Upper lobe of left lung (tissue), 6 donors: ENCODE measurements at places on chromosomes 1 and 21. TPM values are rescaled to one million over a fixed set of nuclear protein-coding genes. Genes with fewer than 3 reads are reported as not detected.
A peak's percentile ranks its signal among the peaks of the same experiment; 100 is the strongest.

DNA sequence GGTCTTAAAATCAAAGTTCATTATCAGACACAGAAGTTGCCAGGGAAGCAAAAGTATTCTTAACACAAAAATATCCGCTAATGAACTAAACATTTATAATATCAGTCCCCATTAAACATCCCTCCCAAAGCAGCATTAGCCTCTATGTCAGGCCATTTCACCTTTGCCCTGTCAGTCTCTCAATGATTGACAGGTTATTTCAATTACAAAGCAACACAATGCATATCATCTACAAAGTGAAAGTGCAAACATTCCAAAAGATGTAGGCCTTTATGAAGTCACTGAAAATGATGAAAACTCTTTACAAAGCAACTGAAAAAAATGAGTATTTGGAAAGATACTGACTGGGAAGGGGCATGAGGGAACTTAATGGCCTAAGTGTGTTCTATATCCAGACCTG lies 14.1 kb downstream of the ENAH start:
- no peaks in the 10 kb centered on the region for H3K27me3 ChIP-seq
- no peak overlapping the region for H3K4me3 ChIP-seq
- no peaks in the 10 kb centered on the region for H3K36me3 ChIP-seq

GRCh38 chr1:117585086-117585485 lies 20.8 kb upstream of the TENT5C start:
- H3K4me1 ChIP-seq: no peaks in the 10 kb centered on the region
- H3K27ac ChIP-seq: no peak overlapping the region
- no peak for DNase-seq
- H3K4me3 ChIP-seq: no peak overlapping the region
- no peaks in the 10 kb centered on the region for H3K27me3 ChIP-seq

DNA sequence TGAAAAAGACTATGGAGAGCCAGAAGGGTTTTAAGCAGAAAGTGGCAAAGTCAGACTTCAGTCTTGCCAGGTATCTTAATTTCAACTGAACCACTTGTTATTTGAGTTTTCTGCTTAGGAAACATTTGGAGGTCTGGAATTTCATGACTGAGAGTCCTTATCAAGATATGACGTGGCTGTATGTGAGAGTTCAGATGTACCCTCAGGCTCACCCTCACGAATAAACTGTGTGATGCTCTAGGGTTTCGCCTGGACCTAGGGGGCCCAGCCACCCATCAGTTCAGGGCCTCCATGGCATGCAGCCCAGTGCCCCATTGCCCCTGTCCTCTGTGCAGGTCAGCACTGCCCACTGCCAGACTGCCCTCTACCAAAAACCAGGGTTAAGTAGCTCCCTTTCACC lies 30.6 kb upstream of the TADA1 start:
- H3K27ac ChIP-seq: no peak overlapping the region
- H3K36me3 ChIP-seq: no peaks in the 10 kb centered on the region
- H3K27me3 ChIP-seq: no peaks in the 10 kb centered on the region

DNA sequence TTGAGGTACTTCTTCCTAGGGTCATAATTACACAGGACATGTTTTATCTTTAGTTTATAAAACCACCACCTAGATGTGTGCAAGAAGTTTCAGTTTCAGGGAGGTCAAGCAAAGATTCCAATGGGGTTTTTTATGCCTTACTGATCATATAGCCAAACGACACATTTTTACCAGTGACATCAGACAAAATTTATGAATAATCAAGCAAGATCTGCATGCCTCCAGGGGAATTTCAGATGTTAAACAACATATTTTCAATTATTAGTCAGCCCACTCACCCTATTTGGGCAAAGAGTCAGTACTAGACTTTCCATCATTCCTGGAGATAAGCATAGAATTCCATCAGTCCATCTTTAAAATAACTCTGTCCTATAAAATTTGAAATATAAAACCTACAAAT lies 867.4 kb downstream of the KCNT2 start:
- H3K27ac ChIP-seq: no peak overlapping the region
- H3K4me1 ChIP-seq: no peaks in the 10 kb centered on the region
- no peak for DNase-seq
- no peak overlapping the region for H3K4me3 ChIP-seq

- peaks cover 2% of the 10 kb centered on the region for H3K4me1 ChIP-seq
- no peaks in the 10 kb centered on the region for H3K27me3 ChIP-seq
- no peak overlapping the region for H3K27ac ChIP-seq
Measured at GRCh38 chr1:45557422-45557944, 6.9 kb downstream of the AKR1A1 start.

DNA sequence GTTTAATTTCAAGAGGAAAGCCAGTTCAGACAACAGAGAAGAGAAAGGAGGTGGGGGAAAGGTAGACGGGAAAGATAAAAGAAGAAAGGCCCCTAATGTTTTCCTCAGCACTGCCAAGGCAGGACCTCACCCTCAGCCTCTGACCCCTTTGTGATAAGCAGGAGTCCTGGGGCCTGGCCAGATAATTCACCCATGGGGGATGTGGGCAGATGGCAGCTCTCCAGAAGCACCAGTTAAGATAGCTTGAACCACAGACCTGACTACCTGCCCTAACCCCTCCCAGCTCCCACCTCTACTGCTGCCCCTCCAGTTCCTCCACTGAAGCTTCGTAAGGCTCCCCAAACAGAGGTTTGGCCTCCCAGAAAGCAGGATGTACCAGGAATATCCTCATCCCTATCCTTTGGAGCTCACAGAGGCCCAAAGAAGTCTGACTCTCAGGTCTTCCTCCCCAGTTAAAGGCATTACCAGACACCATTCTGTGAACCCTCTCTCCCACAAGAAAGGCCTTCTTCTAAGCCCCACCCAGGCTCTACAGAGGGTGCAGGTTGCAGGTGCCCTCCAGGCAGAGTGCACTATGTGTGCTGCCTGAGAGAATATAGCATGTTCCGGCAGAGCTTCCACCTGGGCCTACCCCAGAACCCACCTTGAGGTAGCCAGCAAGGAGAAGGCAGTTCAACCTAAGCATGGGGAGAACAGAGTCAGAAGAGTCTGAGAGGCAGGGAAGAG lies 9.2 kb upstream of the SNAPIN start:
- H3K4me3 ChIP-seq: no peak overlapping the region
- H3K27me3 ChIP-seq: no peaks in the 10 kb centered on the region
- H3K36me3 ChIP-seq: peaks cover 18% of the 10 kb centered on the region
- H3K27ac ChIP-seq: no peak overlapping the region
- no peak for DNase-seq

GRCh38 chr21:27362249-27362648 lies 395.4 kb upstream of the ADAMTS5 start:
- H3K4me3 ChIP-seq: no peak overlapping the region
- H3K36me3 ChIP-seq: no peaks in the 10 kb centered on the region
- H3K4me1 ChIP-seq: no peaks in the 10 kb centered on the region
- no peak for DNase-seq
- H3K27me3 ChIP-seq: no peaks in the 10 kb centered on the region
- H3K27ac ChIP-seq: no peak overlapping the region

- H3K27ac ChIP-seq: no peak overlapping the region
- no peaks in the 10 kb centered on the region for H3K36me3 ChIP-seq
- H3K4me1 ChIP-seq: no peaks in the 10 kb centered on the region
- no peak overlapping the region for H3K4me3 ChIP-seq
- no peak for DNase-seq
Measured at GRCh38 chr1:221316491-221317056, 425.3 kb downstream of the DUSP10 start.

GRCh38 chr1:231139125-231139649 lies 22.7 kb upstream of the TRIM67 start:
- H3K4me1 ChIP-seq: peaks cover 5% of the 10 kb centered on the region
- no peak overlapping the region for H3K4me3 ChIP-seq
- peak overlapping the region; percentile 4 for H3K27ac ChIP-seq
- H3K36me3 ChIP-seq: no peaks in the 10 kb centered on the region
- no peaks in the 10 kb centered on the region for H3K27me3 ChIP-seq

G0S2 gene
- total RNA-seq: 108 TPM

CCDC27 gene
- not detected for total RNA-seq

ITPKB gene
- total RNA-seq: 62.9 TPM

FMO3 gene
- 15.0 TPM for total RNA-seq

NUDC gene
- 60.7 TPM for total RNA-seq

OR4F16 gene
- total RNA-seq: not detected

PTGFR gene
- 2.2 TPM for total RNA-seq

ARHGEF19 gene
- total RNA-seq: 14.8 TPM

PRELP gene
- total RNA-seq: 54.8 TPM
